ENCODE measurements at places on chromosomes 13 and 19.
A peak's percentile ranks its signal among the peaks of the same experiment; 100 is the strongest.

- peak; percentile 31 for DNase-seq
These were observed 8.7 kb upstream of the GALP start for GRCh38 chr19:56167064-56167578.

DNA sequence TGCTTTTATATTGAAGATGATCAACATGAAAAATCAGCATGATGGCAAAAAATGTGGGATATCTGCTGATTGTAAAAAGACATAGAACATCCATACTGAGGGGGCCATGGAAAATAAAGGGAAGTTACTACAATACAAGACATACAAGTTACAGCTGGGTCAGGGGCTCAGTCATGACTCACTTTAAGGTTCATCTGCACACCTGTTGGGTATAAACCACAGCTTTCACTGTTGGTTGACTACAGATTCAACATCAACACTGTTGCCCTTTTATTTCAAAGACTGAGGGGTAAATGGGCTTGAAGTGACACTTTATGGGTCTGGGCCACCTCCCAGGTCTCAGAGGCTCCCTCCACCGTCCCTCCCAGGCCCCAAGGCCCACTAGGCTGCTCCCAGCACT lies 98.1 kb upstream of the IRS2 start:
- DNase-seq = no peak

DNA sequence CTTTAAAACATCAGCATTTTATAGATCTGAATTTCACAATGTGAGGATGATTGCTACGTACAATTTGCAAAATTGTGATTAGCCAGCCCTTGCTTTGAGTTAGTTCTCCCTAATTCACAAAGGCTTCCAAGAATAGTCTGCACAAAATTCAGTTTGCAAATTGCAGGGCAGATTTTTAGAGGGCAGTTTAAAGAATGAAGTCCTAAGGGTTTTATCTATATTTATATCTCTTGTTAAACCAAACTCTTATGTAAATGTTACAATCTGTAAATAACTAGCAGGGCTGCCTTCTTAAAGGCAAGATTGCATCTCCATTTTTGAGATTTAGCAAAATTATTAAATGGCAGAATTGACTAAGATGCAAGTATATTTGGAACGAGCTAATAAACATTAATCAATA lies 52.8 kb upstream of the ZNF536 start:
- no peak for DNase-seq

DNA sequence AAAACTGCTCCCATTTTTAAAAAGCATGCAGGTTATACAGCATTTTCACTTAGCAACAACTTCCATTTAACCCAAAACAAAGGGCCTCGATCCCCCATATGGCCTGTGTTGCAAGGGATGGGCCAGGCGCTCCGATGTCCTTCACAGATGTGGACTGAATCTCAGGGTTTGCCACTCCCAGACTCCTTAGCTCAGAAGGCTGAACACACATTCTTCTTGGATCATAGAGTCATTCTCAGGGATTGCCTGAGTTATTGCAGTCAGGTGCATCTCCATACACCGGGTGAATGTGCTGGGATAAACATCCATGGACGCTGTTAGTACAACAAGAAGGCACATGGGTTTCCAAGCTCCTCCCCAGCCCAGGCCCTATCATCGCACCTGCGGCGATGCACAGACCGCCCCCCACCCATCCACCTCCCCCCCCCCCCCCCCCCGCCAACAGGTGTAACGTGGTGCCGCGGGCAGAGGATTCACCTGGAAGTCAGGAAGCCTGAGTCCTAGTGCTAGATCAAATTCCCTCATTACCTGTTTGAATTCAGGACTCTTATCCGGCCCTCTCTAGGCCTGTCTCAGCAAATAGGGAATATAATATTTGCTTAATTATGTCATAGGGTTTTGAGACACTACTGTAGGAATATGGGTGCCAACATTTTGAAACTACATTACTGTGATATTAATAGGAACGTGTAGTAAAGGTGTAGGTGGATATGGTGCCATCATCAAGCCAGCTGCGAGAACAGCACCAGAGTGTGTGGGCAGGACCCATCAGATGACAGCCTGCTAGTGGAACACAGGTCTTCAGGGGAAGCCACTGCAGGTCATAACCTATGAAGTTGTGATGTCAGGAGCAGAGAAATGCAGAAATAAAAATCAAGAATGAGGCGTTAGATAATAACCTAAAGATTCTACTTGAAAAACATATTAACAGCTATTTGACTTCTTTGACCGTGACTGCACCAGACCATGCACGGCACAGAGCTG lies 110.9 kb downstream of the SACS start:
- no peak for DNase-seq

DNA sequence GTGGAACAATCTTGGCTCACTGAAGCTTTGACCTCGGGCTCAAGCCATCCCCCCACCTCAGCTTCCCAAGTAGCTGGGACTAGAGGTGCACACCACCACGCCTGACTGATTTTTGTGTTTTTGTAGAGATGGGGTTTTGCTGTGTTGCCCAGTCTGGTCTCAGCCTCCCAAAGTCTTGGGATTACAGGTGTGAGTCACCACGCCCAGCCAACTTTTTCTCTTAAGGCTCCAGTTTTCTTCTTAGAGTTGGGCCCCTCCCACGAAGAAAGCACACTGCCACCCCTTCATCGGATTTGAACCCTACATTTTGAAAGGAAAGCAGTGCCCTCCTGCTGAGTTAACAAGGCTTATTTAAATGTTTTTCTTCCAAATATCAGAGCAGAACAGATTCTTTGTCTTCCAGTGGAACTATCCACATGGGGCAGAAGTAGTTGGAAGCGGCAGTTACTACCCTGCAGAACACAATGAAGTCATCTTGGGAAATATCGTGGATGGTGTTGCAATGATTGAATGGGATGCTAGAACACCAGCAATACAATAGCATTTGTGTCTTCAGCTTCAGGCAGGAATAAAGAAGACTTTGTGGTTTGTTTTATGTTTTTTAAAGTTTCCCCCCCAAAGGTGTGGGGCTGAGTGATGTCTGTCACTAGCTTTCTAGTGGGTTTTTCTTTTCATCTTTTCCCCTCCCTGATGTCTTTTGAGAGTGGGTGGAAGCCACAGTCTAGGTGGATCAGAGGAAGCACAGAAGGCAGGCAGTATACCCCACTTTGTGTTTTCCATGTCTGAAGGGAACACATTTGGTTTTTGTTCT lies 8.9 kb downstream of the ACTN4 start:
- DNase-seq = peak; percentile 57

GRCh38 chr19:47176627-47177090 lies 46.0 kb downstream of the SAE1 start:
- no peak for DNase-seq

- DNase-seq = peak; percentile 52
These were observed 54.0 kb downstream of the RFX2 start for GRCh38 chr19:6056282-6056741.

- peak; percentile 14 for DNase-seq
These were observed 451.8 kb downstream of the SUCLA2 start for GRCh38 chr13:47549219-47549752.

DNA sequence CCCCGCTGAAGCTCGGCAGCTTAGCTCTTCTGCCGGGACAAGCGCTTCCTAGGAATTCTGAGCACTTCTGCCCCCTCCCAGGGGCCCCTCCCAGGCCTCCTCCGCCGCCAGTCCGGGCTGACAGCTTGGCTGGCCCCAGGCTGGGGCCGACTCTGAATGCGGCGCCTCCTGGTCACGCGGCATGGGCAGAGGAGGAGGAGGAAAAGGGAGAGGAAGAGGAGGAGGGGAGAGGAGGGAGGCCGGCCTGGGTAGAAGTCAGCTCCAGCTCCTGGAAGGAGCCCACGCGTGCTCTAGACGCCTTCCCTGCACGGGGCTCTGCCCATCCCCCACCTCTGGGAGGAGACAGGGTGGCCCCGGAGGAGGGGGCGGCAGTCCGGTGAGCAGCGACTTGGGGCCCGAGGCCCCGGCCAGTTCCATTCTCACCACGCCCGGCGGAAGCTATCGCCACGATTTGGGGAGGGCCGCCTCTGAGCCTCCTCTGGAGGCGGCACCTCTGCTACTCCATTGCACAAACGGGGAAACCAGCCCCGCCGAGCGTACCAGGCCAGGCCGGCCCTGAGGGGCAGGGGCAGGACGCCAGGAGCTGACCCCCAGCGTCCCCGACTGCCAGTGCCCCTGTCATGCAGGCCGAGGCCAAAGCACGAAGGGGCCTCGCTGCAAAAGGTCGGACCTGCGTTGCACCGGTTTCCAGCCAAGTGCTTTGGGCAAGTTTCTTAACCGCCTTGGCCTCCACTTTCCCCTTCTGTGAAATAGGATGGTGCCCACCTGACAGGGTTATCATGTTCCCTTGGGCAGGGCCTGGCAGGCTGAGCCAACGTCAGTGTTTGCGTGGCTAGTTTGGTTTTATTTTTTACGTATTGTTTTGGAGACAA lies 31.6 kb downstream of the CCNE1 start:
- DNase-seq = no peak

- DNase-seq = no peak
These were observed 17.7 kb downstream of the MIER2 start for GRCh38 chr19:326871-327270.

- DNase-seq = no peak
These were observed 11.8 kb upstream of the FBN3 start for GRCh38 chr19:8161135-8161646.

DNA sequence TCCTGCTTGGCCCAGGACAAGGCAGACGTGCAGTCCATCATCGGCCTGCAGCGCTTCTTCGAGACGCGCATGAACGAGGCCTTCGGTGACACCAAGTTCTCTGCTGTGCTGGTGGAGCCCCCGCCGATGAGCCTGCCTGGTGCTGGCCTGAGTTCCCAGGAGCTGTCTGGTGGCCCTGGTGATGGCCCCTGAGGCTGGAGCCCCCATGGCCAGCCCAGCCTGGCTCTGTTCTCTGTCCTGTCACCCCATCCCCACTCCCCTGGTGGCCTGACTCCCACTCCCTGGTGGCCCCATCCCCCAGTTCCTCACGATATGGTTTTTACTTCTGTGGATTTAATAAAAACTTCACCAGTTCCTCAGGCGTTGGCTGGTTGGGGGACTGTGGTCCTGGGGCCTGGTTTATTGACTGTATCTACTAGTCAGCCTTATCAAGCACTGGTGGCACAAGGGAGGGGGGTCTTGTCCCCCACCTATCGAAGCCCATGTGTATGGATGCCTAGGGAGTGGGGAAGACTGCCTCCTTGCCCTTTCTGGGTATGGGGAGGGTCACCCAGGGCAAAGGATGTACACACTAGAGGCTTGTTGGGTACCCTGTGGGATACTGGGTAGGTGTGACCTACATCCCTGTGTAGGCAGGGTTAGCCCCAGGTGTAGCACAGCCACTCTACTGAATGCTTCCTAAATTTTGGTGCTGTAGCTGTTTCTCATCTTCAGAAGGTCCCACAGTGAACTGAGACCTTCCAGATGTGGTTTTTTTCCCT lies 4.4 kb downstream of the CHMP2A start:
- no peak for DNase-seq

- no peak for DNase-seq
These were observed 453.3 kb downstream of the TSHZ3 start for GRCh38 chr19:30895946-30896345.

DNA sequence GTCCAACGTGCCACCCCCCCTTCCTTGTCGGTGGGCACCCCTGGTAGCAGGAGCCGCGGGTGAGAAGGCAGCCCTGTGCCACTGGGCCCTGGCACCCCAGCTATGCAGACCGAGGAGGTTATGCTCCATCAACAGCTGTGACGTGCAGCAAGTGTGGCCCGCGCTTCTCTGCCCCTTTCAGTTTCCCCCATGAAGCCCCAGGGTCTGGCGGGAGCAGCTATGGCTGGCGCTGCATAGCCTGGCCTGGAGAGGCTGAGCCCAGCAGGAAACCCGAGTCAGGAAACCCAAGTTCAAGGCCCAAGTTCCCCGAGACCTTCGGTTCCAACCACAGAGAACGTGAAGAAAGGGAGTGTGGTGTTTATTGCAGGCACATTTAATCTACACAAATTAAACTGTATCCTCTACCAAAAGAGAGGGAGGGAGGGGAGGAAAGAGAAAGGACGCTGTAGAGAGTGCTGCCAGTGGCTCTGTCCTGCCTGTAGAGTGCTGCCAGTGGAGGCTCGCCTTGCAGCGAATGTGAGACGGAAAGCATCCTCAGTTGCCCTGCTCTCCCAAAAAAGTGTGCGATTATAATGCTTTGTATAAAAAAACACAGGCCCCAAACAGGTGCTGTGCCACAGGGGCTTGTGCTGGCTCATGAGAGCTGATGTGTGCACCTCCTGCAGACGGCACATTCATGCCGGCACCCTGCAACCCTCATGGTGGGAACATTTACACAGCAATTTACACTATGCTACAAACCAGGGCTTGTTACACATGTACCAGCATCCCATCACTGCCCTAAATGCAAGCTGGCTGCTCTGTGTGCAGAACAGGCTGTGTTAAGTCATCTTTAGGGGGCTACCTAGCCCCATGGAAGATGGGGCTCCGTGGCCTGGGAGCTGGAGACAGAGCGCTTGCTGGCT lies 16.3 kb downstream of the POP4 start:
- DNase-seq = peak; percentile 22

DNA sequence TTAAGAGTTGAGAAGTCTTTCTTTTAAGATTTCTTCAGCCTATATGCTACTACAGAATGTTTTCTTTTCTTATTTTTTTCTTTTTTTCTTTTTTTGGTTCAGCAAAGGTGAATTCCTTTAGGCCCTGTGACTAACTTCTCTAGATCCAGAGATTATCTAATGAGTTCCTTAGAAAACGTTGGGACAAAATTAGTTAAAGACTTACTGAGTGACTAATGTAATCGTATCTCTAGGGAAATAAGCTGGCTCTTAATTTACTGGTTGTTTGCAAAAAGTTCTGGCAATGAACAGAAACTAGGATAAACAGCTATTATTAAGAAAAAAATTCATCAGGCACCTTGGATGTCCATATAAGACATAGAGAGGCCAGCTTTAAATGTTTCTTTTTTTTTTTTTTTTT lies 30.7 kb upstream of the CSNK1A1L start:
- DNase-seq = no peak

GRCh38 chr13:87129602-87130300 lies 541.4 kb upstream of the SLITRK5 start:
- DNase-seq = no peak

DNA sequence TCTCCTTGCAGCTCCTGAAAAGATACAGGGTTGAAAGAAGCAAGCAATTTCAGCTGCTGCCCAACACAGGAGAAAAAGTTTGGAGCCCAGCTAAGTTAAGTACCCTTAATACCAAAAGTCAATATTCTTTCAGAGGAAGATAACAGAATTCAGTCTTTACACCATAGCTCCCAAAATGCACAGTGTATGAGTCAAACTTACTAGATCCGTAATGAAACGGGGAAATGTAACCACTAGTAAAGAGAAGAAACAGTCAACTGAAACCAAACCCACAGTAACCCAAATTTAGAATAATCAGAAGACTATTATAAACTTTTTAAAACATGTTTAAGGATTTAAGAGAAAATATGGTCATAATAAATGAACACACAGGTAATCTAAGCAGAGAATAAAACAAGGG lies 45.2 kb downstream of the SUCLA2 start:
- DNase-seq = no peak

- DNase-seq = no peak
These were observed 17.2 kb upstream of the RNF17 start for GRCh38 chr13:24746618-24747247.

- DNase-seq = no peak
These were observed 42.3 kb downstream of the RFX2 start for GRCh38 chr19:6067975-6068374.

- no peak for DNase-seq
These were observed 30.1 kb downstream of the RDH8 start for GRCh38 chr19:10043286-10043927.
